ENCODE measurements at places on chromosomes 7 and 10.

DNA sequence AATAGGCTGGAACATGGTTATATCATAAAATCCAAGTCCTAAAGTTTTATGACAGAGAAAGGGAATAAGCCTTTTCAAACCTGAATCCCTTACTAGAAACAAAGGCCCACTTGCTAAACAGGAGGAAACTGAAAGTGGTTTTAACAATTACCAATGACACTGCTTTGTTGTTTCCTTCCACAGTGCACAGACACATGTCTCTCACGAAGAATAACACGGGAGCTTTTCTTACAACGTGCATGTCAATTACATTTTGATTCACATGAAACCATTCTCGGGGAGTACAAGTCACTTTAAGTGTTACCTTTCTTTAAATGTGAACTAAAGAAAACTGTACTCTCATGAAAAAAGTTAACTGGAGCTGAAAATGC is 1.4 kb downstream of the MRPS33 start:
- H3K4me1 ChIP-seq: peaks cover 20% of the 10 kb centered on the region
- H3K27ac ChIP-seq: peak overlapping the region; percentile 100
- peaks cover 32% of the 10 kb centered on the region for H3K36me3 ChIP-seq
- peaks cover 8% of the 10 kb centered on the region for H3K27me3 ChIP-seq
- peak overlapping the region; percentile 99 for H3K4me3 ChIP-seq
- DNase-seq: no peak

- H3K27ac ChIP-seq: no peak overlapping the region
- H3K27me3 ChIP-seq: no peaks in the 10 kb centered on the region
- no peaks in the 10 kb centered on the region for H3K36me3 ChIP-seq
Observed at GRCh38 chr7:35993676-35994606, 159.1 kb upstream of the EEPD1 start.

DNA sequence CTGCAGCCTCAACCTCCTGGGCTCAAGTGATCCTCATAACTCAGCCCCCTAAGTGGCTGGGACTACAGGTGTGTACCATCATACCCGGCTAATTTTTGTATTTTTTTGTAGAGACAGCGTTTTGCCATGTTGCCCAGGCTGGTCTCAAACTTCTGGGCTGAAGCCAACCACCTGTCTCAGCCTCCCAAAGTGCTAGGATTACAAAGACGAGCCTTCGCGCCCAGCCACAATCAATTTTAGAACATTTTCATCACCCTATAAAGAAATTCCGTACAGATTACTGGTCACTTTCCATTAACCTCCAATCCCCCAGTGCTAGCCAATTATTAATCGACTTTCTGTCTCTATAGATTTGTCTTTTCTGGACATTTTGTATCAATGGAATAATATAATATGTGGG is 32.3 kb upstream of the PALS2 start:
- no peaks in the 10 kb centered on the region for H3K4me1 ChIP-seq
- no peak overlapping the region for H3K4me3 ChIP-seq
- H3K27ac ChIP-seq: no peak overlapping the region
- H3K27me3 ChIP-seq: peaks cover 10% of the 10 kb centered on the region
- DNase-seq: no peak

DNA sequence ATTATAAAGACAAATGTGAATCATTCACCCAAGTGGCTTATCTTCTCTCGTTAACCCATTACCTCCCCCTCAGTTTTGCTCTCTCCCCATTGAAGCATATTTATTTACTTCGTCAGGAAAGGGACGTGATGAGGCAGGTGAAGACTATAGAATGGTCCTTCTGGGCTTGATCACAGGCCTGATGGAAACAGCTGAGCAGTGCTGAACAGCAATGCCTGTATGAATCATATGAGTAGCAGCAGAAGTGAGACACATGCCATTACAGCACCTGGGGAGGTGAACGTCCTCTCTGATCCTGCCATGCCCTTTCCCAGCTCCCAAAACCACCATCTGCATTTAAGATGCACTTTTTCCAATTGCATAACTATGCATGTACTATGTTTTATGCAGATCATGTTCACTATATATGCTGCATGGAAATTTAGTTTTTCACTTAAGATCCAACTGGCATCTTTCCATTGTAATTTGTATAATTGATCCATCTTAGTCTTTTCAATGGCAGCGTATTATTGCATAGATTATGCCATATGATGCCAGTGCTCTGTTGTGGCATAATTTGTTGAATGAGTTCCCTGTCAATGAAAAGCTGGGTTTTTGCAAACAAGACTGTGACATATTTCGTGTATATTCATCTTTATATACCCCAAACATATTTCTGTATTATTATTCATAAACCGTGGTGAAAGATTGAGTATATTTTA is 105.3 kb downstream of the CXCL12 start:
- no peaks in the 10 kb centered on the region for H3K27me3 ChIP-seq
- DNase-seq: no peak
- H3K27ac ChIP-seq: no peak overlapping the region
- no peaks in the 10 kb centered on the region for H3K4me1 ChIP-seq
- no peak overlapping the region for H3K4me3 ChIP-seq
- no peaks in the 10 kb centered on the region for H3K36me3 ChIP-seq

DNA sequence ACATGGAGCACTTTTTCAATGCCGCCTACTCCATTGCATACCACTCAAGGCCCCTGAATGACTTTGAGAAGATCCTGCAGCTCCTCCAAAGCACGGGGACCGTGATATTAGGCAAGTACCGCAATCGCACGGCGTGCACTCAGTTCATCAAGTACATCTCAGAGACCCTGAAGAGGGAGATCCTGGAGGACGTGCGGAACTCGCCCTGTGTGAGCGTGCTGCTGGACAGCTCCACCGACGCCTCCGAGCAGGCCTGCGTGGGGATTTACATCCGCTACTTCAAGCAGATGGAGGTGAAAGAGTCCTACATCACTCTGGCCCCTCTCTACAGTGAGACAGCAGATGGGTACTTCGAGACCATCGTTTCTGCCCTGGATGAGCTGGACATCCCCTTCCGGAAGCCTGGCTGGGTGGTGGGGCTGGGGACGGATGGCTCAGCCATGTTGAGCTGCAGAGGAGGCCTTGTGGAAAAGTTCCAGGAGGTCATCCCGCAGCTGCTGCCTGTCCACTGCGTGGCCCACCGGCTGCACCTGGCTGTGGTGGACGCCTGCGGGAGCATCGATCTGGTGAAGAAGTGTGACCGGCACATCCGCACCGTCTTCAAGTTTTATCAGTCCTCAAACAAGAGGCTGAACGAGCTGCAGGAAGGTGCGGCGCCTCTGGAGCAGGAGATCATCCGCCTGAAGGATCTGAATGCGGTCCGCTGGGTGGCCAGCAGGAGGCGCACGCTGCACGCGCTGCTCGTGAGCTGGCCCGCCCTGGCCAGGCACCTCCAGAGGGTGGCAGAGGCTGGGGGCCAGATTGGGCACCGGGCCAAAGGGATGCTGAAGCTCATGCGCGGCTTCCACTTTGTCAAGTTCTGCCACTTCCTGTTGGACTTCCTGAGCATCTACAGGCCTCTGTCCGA is 12.7 kb upstream of the ATP6V0E2 start:
- no peak for DNase-seq
- peaks cover 3% of the 10 kb centered on the region for H3K4me1 ChIP-seq
- H3K27ac ChIP-seq: no peak overlapping the region
- no peaks in the 10 kb centered on the region for H3K27me3 ChIP-seq
- H3K36me3 ChIP-seq: peaks cover 31% of the 10 kb centered on the region

GRCh38 chr10:63692220-63692896 is 171.2 kb downstream of the REEP3 start:
- no peaks in the 10 kb centered on the region for H3K36me3 ChIP-seq
- H3K4me1 ChIP-seq: peaks cover 13% of the 10 kb centered on the region
- no peak overlapping the region for H3K27ac ChIP-seq
- H3K27me3 ChIP-seq: no peaks in the 10 kb centered on the region

GRCh38 chr7:148590471-148590870 is at the start of gene C7orf33:
C7orf33 (plus strand) TSS chr7:148590766; CDS start chr7:148590926, 160 bp downstream.
- H3K4me1 ChIP-seq: no peaks in the 10 kb centered on the region
- DNase-seq: no peak
- H3K36me3 ChIP-seq: no peaks in the 10 kb centered on the region
- H3K4me3 ChIP-seq: no peak within 1 kb of the TSS
- peaks cover 14% of the 10 kb centered on the region for H3K27me3 ChIP-seq

GRCh38 chr7:108158776-108159175 is 28.6 kb upstream of the LAMB4 start:
- no peak for DNase-seq
- H3K27ac ChIP-seq: no peak overlapping the region
- H3K4me1 ChIP-seq: peaks cover 3% of the 10 kb centered on the region
- no peaks in the 10 kb centered on the region for H3K36me3 ChIP-seq
- peaks cover 12% of the 10 kb centered on the region for H3K27me3 ChIP-seq

DNA sequence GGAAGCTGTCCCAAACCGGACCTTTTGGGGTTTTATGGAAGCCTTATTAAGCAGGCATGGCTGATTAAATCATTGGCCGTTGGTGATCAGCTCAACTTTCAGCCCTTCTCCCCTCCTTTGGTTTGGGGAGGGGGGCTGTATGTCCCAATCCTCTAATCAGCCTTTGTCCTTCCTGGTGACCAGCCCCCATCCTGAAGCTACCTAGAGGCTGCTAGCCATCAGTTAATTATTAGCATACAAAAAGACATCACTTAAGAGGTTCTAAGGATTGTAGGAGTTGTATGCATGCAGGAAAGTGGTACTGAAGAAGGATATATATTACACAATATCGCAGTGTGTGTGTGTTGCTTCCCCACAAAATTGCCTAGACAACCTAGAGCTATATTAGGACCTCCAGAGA is 553.3 kb upstream of the FZD8 start:
- no peaks in the 10 kb centered on the region for H3K27me3 ChIP-seq
- H3K36me3 ChIP-seq: no peaks in the 10 kb centered on the region
- H3K4me1 ChIP-seq: no peaks in the 10 kb centered on the region
- no peak overlapping the region for H3K4me3 ChIP-seq
- no peak overlapping the region for H3K27ac ChIP-seq

Measured in activated B cell treated with CpG ODN at 0.5 μM for 24 hours (primary cell).